ENCODE measurements at places on chromosomes 6 and 20. TPM values are rescaled to one million over a fixed set of nuclear protein-coding genes. Genes with fewer than 3 reads are reported as not detected.

Gene FILIP1
- not detected for total RNA-seq

Gene SPACA1
- total RNA-seq, result not detected

Gene RBBP9
- 18.7 TPM for total RNA-seq

Gene SNAI1
- 3.5 TPM for total RNA-seq

Gene FAM209B
- total RNA-seq, result 1.2 TPM

Gene CPNE5
- total RNA-seq, result 0.61 TPM

Gene SMOC2
- total RNA-seq, result not detected

Gene FLOT1
- total RNA-seq, result 252 TPM

Gene COL19A1
- not detected for total RNA-seq
